ENCODE measurements at places on chromosomes 5 and 9. TPM values are rescaled to one million over a fixed set of nuclear protein-coding genes. Genes with fewer than 3 reads are reported as not detected.

GRCh38 chr5:154923441-154924430 is 14.3 kb downstream of the GEMIN5 start:
- DNase-seq, result no peak

GRCh38 chr5:171783051-171783450 is 2.6 kb upstream of the SMIM23 start:
- DNase-seq, result no peak

- DNase-seq, result peak; percentile 45
Measured at GRCh38 chr5:79878721-79879336, 112.2 kb downstream of the MTX3 start.

DNA sequence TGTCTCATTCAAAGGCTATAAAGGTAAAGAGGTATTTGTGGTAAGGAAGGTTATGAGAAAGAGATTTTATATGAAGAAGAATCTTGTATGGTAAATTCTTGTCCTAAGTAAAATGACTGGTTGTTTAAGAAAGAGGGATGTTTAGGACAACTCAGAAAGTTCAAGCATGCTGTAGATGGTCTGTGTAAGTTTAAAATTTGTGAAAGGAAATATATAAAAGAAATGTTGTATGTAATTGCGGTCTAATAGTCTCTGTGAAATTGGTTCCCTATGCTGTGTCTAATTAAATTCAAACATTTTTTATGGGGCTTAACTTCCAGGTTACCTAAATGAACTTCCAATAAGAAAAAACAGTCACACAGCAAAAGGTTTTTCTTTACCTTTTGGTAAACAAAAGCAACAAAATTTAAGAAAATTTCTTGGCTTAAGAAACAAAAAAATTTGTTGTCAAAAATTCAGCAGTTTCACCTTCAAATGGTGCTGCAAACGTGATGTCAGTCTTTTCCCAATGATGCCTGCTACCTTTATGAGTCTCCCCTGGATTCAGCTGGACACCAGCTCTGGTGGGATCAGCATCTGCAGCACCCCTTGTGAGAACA is 83.0 kb upstream of the FCN1 start:
- no peak for DNase-seq

DNA sequence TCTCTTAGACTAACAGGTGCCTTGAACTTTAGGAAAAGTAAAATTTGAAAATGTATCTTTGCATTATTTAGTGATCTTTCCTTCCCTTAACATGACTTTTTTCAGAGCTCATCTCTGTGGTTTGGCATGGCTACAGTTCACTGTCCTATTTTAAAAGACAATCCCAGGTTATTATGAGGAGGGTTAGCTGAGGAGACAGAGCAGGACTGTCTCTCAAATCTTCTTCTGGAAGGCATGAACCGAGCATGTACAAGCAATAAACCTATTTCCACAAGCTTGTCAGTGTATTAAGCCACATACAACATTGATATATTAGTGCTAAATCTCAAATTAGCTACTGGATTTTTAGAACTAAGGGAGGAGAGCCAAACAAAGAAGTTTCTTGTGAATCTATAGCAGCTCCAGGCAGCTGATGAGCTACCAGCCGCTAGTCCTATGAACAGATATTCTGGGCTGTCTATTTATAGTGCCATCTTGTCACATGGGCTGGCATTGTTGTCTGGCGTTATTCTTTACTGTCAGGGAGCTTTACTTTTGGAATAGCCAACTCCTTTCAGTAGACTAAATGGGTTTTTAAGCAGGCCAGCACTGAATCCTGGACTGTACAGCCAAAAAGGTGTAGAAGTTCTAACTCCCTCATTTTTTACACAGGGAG is 171.2 kb upstream of the ACTBL2 start:
- no peak for DNase-seq

Gene PCDHA8
- total RNA-seq, result 14.6 TPM

Gene FUBP3
- total RNA-seq, result 76.8 TPM

GRCh38 chr5:148011398-148012137 is 52.2 kb upstream of the SPINK5 start:
- DNase-seq, result no peak

Gene OTULINL
- total RNA-seq, result 14.4 TPM

GRCh38 chr5:151097820-151098767 is 17.3 kb upstream of the TNIP1 start:
- no peak for DNase-seq

Gene CCL21
- not detected for total RNA-seq

Gene MYOT
- not detected for total RNA-seq

GRCh38 chr5:7794311-7794710 is 56.6 kb downstream of the CFAP90 start:
- no peak for DNase-seq

Gene ORM2
- total RNA-seq, result not detected

Gene TIGD6
- 3.3 TPM for total RNA-seq

- no peak for DNase-seq
Measured at GRCh38 chr5:9562141-9562540, 16.3 kb upstream of the SEMA5A start.

GRCh38 chr5:2299388-2300220 is 416.9 kb upstream of the IRX4 start:
- no peak for DNase-seq

DNA sequence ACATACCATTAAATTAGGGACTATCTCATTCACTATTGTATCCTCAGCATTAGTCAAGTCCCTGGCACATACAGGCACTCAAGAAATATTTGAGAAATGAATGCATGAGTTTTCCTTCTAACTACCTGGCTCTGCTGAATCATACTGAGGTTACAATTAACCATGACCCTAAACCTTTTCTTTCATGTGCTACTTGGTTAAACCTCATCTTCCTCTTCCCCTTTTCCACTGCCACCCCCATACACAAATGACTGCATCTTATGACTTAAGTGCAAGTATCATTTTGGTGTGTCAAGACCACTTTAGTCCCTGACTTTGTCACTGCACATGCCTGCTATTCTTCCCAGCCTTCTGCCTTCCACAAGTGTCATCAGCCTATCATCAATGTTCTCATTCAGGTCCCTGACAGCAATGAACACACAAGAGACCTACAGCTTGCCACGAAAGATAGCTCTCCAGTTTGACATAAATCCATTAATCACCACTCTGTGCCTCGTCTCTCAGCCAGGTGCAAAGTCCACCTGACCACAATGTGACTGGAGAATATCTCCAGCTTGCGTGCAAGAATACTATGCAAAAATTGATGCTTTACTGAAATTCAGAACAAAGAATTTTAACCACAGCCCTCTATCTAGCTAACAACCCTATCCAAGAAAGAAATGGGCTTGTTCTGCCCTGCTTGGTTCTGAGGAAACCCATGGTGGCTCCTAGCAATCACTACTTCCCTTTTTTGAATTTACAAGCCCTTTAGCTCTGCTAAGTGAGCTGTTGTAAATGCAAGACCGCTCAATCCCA is 74.5 kb downstream of the MAPKAP1 start:
- no peak for DNase-seq

GRCh38 chr9:131554843-131555351 is 9.6 kb downstream of the PRRT1B start:
- DNase-seq, result no peak

GRCh38 chr5:170361116-170361515 is 28.1 kb downstream of the KCNMB1 start:
- DNase-seq, result no peak

DNA sequence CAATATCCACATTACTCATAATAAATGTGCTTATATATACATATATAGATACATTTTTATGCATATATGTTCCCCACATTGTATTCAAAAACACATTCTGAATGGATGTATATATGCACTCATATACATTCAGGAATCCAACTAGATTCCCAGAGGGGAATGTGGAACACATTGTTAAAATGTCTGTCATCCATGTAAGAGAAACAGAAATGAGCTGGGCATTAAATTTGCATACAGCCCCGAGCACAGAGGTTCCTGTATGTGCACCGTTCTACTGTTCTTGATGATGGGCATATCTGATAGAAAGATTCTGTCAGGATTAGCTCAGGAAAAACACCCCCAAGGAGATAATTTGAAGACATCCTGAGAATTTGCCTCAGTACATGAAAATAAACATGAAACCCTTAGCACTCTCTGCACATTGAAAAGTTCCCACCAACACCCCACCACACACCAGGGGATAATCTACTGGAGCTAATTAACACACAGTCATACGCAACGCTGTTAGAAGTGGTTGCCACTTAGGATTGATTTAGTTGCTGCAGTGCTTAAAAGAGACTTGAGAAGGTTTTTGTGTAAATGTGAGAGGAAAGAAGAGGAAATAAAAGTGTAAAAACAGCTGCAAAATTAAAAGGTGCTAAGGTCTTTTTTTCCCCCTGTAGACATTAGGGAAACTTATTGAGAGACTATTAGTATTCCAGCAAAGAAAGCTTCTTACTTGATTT is 223.3 kb downstream of the SLF1 start:
- DNase-seq, result no peak

DNA sequence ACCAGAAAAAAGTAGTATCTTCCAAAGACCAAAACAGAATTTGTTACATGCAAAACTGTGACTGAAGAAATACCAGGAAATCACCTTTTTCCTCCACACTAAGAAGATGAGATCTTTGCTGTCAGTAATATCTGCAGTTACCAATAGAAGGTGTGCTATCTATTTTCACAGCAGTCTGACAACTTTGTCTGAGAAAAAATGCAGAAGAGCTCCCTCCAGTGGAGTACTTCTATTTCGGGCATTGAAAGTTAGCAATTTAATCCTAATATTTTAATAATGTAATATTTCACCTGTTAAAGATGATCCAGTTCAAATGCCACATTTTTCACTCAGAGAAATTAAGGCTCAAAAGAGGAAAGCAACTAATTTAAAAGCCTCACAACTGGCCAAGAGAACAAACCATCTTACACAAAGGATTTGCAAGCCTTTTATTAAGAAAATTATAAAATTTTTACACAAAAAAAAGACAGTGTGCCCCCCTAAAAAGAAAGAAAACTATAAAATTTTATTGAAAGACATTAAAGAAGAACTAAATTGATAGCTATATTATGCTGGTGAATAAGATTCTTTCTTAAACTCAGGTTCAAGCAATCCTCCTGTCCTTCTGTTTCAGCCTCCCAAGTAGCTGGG is 50.6 kb downstream of the DEPDC1B start:
- no peak for DNase-seq

GRCh38 chr5:154683101-154683880 is 71.9 kb upstream of the LARP1 start:
- no peak for DNase-seq

DNA sequence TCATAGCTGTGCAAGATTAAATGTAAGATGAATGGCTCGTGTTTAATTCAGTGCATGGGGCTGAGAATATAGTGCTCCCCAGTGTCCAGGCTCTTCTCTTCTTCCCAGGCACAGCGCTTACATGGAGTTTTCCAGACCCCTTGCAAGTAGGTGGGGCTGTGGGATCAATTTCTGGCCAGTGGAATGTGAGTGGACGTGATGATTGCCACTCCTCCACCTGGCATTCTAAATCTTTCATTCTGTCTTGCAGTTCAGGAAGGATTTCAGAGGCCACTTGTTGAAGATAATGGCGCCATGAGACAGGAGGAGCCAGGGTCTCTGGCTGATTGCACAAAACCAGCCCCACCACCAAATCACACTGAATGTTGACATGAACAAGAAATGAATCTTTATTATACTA is 7.2 kb upstream of the PIP5K1B start:
- DNase-seq, result no peak

GRCh38 chr9:107029146-107029545 is 166.2 kb downstream of the ZNF462 start:
- DNase-seq, result no peak

- no peak for DNase-seq
Measured at GRCh38 chr5:111655169-111655924, 101.6 kb downstream of the NREP start.

GRCh38 chr5:35924950-35925722 is 13.3 kb downstream of the CAPSL start:
- DNase-seq, result peak; percentile 81

DNA sequence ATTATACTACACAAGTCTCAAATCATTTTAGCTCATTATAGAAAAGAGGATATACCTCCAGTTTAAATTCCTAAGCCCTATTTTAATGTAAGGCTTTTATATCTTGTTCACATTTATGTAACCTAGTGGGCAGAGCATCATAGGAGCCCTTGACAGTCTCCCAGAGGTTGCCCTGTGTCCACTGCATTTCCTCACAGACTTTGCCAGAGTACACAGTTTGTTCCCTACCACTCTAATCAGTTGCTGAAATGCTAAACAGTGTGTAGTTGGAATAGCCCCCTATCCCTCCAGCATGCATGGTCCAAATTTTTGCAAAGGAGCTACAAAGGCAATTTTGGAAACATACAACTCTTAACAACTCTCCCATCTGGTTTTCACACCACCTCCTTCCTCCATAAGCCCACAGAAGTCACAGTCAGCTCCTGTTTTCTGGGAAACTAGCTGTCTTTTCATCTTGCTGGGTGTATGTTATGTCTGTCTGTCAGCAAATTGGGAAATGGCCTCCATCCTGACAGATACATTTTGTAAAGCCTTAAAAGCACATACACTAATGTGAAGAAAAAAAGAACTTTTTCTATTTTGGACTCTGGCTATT is 212.2 kb downstream of the DENND1A start:
- no peak for DNase-seq

GRCh38 chr5:177133096-177133852 is at the start of gene NSD1:
TSS of gene NSD1 (plus strand) at chr5:177133773. CDS start at chr5:177135104, 1,331 bp downstream.
- peak; percentile 92 for DNase-seq
